ENCODE measurements at places on chromosomes 11 and 22.

GRCh38 chr11:74232311-74232950 lies 61.3 kb downstream of the PPME1 start:
- DNase-seq = no peak

DNA sequence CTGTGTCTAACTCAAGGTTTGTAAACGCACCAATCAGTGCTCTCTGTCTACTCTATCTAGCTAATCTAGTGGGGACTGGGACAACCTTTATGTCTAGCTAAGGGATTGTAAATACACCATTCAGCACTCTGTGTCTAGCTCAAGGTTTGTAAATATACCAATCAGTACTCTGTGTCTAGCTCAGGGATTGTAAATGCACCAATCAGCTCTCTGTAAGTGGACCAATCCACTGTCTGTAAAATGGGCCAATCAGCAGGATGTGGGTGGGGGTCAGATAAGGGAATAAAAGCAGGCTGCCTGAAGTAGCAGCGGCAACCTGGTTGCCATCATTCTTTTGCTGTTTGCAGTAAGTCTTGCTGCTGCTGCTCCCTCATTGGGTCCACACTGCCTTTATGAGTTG lies 8.4 kb upstream of the CYP2D6 start:
- DNase-seq = no peak

DNA sequence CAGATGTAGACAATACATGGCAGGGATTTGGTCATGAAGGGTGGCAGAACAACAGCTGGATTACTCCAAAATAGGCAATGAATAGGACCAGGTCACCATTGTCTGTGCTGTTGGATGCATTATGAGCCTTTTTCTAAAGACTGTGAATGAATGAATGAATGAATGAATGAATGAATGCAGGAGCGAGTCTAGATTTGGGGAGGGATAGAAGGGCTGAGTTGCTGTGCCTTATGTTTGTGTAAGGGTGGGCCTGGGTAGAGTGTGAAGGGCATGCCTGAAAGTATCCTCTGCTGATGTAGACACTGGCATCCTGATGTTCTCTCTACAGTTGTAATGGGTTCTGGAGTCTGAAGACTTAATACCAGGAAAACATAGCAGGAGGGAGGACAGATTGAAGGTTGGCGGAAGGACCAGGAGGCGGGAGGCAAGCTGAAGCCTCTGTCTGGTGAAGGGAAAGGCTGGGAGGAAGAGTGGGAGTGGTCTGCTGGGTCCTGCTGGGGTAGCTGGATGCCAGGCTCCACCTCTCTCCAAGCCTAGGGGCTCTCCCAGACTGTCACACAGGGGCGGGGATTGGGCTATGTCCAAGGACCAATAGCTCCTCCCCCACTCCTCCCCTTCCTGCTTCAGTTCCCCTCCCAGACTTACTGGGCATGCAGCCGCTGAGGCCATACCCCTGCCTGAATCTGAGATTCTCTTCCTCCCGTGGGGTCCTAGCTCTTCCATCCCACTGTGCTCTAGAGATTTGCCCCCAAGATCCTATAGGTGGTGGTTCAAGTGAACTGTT lies 4.8 kb downstream of the TRIM3 start:
- DNase-seq = peak; percentile 52

- no peak for DNase-seq
These were observed 167.8 kb upstream of the MPPED2 start for GRCh38 chr11:30753994-30754393.

GRCh38 chr11:100756559-100756958 lies 69.5 kb downstream of the ARHGAP42 start:
- DNase-seq = no peak

DNA sequence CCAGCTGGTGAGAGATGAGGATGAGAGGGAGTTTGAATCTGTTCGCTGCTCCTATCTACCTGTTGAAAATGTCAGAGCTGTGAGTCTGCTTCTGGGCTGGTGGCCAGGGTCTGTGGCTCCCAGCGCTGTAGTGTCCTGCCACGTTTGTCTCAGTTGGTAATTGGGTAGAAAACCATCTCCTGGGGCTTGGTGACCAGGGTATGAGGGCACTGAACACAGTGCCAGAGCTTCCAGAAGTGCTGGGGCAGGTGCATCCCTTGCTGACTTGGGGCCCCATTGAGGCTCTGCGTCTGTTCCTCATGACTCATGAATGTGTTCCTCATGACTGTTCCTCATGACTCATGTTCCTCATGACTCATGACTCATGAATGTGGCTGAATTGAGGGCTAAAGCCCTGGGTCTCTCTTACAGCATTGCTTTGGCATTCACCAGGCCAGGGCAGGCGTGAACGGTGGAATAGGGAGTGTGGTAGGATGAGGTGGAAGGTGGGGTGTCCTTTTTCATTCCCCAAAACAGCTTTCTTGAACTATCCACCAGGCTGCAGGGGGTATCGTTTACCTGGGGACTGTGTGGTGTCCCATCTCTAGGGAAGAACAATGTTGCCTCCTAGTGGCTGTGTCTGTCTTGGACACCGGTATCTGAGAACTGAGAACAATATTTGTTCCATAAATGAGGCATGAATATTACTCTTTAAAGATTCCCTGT lies 139.5 kb downstream of the COMMD9 start:
- no peak for DNase-seq

- no peak for DNase-seq
These were observed 7.6 kb upstream of the MS4A10 start for GRCh38 chr11:60777572-60777971.

DNA sequence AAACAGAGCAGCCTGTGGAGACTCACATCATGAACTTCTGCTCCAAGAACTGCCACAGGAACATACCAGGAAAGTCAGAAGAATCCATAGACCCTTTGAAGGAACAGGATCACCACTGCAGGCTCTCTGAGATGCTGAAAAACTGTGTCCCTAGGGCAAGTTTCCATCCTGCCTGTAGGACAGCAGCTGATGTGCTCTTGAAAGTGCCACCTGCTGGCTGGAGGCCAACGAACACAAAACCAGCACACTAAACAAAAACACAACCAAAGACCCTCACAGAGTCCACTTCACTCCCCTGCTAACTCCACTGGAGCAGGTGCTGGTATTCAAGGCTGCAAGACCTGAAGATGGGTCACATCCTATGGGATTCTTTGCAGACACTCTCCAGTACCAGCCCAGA lies 12.0 kb upstream of the NXPE1 start:
- DNase-seq = peak; percentile 17

DNA sequence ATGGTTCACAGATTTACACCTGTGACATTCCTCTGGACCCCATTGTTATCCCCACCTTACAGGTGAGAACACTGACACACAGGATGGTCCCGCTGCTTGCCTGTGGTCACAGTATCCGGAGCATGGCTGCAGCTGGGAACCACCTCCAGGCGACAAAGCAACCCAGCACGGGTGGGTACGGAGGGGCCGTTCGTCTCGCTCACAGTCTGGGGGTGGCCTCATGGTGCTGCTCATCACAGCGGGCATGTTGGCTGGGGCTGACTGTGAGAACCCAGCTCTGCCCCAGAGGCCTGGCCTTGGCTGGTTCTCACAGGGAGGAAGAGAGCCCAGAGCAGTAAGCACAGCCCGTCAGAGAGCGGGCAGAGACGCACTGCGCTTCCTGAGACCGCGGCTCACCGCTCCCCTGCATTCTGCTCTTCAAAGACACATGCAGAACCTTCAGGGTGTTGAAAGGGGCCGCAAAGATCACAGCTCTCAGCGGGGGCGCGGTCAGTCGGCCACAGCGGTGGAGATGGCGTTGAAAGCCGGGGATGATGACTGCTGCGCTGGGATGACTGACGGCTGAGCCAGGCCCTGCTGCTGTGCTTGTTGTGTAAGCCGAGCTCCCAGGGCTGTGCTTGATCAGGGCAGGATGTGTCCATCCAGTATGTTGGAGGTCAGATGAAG lies 423.0 kb downstream of the BRD1 start:
- no peak for DNase-seq

GRCh38 chr11:12377106-12377823 lies at the start of gene PARVA:
TSS of gene PARVA (plus strand) at chr11:12377571. CDS start at chr11:12377648, 77 bp downstream.
- no peak for DNase-seq

GRCh38 chr22:36149441-36149840 lies 11.1 kb downstream of the APOL3 start:
- DNase-seq = no peak

- no peak for DNase-seq
These were observed 24.6 kb downstream of the PPIL2 start for GRCh38 chr22:21690401-21690801.

GRCh38 chr11:74683279-74683871 lies 47.9 kb downstream of the CHRDL2 start:
- no peak for DNase-seq

DNA sequence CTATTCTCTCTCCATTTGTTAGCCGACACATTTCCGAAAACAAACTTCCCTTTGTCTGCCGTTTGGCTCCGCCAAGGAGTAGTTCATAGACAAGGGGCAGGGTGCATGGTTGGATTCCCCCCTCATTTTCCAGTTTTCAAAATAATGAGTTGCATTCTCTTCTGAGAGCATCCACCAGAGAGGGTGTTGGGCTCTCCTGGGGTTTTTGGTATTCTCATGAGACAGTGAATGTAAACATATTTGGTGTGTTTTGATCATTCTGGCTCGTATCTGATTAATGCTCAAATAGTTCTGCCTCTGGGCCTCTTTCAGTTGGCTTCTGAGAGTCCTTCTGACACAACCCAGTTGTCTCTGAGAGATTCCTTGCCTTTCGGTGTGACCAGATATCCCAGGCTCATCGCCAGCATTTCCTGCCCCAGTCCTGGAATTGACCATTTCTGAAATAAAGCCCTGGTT lies 21.7 kb downstream of the GRAMD4 start:
- no peak for DNase-seq

- DNase-seq = no peak
These were observed 156.3 kb downstream of the COMMD9 start for GRCh38 chr11:36132940-36133339.

GRCh38 chr22:45929649-45930048 lies 47.3 kb downstream of the WNT7B start:
- DNase-seq = no peak

All from OCI-LY7 (cell line).